ENCODE measurements at places on chromosomes 3 and 15.

GRCh38 chr3:65963787-65964677, 74.7 kb downstream of the MAGI1 start:
- H3K36me3 ChIP-seq: no peaks in the 10 kb centered on the region
- no peaks in the 10 kb centered on the region for H3K27me3 ChIP-seq
- H3K4me1 ChIP-seq: peaks cover 13% of the 10 kb centered on the region
- DNase-seq: no peak
- H3K27ac ChIP-seq: peak overlapping the region; percentile 26
- no peak overlapping the region for H3K4me3 ChIP-seq

DNA sequence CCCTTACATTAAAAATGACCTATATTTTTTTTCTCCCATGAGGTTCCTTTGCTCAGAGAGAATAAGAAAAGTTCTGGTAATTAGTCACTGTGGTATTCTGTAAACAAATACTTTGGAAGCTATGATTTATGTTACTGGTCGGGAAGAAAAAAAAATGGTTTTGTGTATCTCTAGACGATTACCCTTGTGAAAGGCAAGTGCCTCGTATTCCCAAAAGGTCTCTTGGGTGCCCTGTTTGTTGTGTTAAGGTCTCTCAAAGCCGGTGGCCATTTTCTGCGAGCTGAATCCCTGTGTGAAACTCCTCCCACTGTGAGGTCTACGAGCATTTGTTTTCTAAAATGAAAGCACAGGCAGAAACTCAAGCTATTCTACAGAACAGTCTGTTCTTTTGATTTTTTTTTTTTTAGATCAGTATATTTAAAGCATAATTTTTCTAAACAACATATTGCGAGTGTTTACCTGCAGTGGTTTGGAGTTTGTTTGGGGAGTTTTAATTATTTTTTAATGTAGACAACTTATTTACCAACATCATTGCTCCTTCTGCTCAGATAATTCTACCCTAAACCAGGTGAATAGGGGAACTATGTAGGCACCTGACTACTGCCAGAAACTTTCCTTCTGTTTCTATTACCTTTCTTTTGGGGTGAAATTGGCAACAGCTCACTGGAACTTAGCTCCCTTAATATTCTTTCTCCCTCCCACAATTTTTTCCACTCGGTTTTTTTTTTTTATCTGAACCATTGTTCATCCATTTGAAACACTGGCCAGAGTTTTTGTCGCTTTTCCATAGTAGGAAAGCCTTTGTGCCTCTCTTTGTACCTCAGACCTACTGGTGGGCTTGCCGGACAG, 44.0 kb downstream of the ZBTB38 start:
- peak overlapping the region; percentile 93 for H3K27ac ChIP-seq
- H3K4me1 ChIP-seq: peaks cover 48% of the 10 kb centered on the region
- H3K4me3 ChIP-seq: peak overlapping the region; percentile 36
- H3K27me3 ChIP-seq: no peaks in the 10 kb centered on the region
- peaks cover 6% of the 10 kb centered on the region for H3K36me3 ChIP-seq

- no peaks in the 10 kb centered on the region for H3K36me3 ChIP-seq
- H3K4me1 ChIP-seq: peaks cover 6% of the 10 kb centered on the region
- H3K27me3 ChIP-seq: no peaks in the 10 kb centered on the region
- peak overlapping the region; percentile 23 for H3K27ac ChIP-seq
- H3K4me3 ChIP-seq: peak overlapping the region; percentile 5
These were observed 102.5 kb upstream of the TJP1 start for GRCh38 chr15:29924750-29925149.

- no peak overlapping the region for H3K27ac ChIP-seq
- DNase-seq: no peak
- no peak overlapping the region for H3K4me3 ChIP-seq
- H3K4me1 ChIP-seq: no peaks in the 10 kb centered on the region
These were observed 39.9 kb downstream of the SCN5A start for GRCh38 chr3:38609386-38610111.

GRCh38 chr3:116038968-116039650, 406.2 kb downstream of the LSAMP start:
- no peaks in the 10 kb centered on the region for H3K4me1 ChIP-seq
- no peaks in the 10 kb centered on the region for H3K36me3 ChIP-seq
- no peak overlapping the region for H3K27ac ChIP-seq
- H3K4me3 ChIP-seq: no peak overlapping the region
- no peak for DNase-seq

DNA sequence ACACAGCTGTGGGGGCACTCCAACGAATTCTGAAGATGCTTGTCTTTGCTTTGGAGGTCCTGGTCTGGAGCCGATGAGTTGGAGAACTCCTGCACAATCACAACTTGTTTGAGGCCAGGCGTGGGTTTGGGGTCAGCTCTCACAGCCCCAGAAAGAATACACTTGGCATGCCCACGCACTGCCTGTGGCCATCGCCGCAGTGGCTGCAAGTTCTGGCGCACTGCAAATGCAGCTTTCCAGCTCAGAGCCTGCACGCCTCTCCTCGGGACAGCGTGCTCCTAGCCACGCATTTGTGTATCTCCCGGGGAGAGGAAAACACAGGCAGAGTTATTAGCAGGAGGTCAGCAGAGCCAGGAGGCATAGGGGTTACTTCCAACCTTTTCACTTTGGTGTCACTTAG, 282.7 kb downstream of the ADAMTS17 start:
- H3K27ac ChIP-seq: no peak overlapping the region
- no peak overlapping the region for H3K4me3 ChIP-seq
- H3K36me3 ChIP-seq: no peaks in the 10 kb centered on the region

GRCh38 chr15:78052001-78052401, 25.5 kb downstream of the TBC1D2B start:
- peaks cover 57% of the 10 kb centered on the region for H3K4me1 ChIP-seq
- no peaks in the 10 kb centered on the region for H3K36me3 ChIP-seq
- no peaks in the 10 kb centered on the region for H3K27me3 ChIP-seq
- peak overlapping the region; percentile 59 for H3K27ac ChIP-seq
- no peak for DNase-seq
- no peak overlapping the region for H3K4me3 ChIP-seq

- H3K4me3 ChIP-seq: no peak overlapping the region
- no peak overlapping the region for H3K27ac ChIP-seq
- no peaks in the 10 kb centered on the region for H3K27me3 ChIP-seq
- no peaks in the 10 kb centered on the region for H3K4me1 ChIP-seq
- no peaks in the 10 kb centered on the region for H3K36me3 ChIP-seq
These were observed 53.3 kb upstream of the CMSS1 start for GRCh38 chr3:99764377-99764776.

DNA sequence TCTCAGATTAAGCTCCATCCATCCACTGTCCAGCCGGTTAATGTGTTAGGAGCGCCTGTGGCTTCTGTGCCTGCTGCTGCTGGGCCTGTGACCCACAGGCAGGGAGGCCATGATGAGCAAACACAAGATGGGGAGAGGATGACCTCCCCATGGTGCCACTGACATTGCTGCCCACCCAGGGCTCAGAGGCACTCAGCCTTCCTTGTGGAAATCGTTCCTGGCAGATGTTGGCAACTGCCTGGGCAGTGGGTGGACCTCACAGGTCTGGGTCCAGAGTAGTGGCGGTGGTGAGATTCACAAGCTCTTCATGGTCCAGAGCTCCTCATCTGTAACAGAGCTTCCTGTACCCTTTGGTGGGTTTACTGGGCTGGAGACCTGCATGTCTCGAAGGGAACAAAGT, 38.6 kb downstream of the SCN5A start:
- no peak overlapping the region for H3K27ac ChIP-seq
- no peaks in the 10 kb centered on the region for H3K27me3 ChIP-seq
- H3K4me1 ChIP-seq: no peaks in the 10 kb centered on the region
- H3K36me3 ChIP-seq: no peaks in the 10 kb centered on the region

GRCh38 chr3:108662142-108662738, 72.7 kb downstream of the DZIP3 start:
- no peaks in the 10 kb centered on the region for H3K27me3 ChIP-seq
- no peaks in the 10 kb centered on the region for H3K36me3 ChIP-seq
- no peak overlapping the region for H3K4me3 ChIP-seq
- H3K27ac ChIP-seq: no peak overlapping the region
- DNase-seq: peak; percentile 44
- no peaks in the 10 kb centered on the region for H3K4me1 ChIP-seq

DNA sequence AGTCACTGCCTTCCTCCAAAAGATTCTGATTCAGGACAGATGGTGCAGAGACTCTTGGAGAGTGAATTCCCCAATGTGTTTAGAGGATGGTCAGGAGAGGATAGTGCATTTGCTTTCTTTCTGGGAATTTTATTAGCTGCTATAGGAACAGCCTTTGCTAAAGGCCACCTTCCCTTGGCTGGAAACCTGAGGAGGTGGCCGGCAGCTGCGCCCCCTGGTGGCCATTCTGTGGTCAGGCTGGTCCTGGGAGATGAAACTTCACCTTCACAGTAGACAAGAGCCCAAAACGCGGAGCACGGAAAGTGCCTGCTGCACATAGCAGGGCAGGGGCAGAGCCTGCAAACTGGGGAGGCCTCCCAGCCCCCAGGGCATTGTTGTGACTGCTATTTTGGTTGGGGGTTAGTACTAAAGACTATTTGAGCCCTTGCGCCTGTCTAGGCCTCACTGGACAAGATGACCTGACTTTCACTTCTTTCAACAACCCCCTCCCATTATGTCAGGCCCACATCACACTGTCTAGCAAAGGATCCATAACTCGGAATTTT, 34.3 kb downstream of the SEC22C start:
- no peaks in the 10 kb centered on the region for H3K36me3 ChIP-seq

DNA sequence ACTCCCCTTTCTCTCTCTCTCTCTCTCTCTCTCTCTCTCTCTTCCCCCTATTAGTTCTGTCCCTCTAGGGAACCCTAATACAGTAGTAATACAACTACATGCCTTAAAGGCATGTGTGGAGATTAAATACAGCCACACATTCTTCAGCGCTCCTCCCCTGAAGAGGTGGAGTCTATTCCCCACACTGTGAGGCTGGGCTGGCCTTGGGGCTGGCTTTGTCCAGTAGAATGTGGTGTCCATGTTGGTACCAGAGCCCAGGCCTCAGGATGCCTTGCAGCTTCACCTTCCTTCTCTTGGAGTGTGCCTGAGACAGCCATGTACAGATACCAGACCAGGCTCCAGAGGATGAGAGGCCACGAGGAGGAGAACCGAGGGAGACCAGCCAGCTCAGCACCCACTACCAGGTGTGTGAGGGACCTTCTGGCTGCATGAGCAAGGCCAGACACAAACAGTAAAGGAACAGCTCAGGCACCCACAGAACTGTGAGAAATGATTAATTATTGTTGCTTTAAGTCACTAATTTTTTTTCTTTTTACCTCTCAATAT, 10.7 kb downstream of the SLC6A20 start:
- no peak overlapping the region for H3K4me3 ChIP-seq
- DNase-seq: no peak
- H3K27me3 ChIP-seq: no peaks in the 10 kb centered on the region
- H3K27ac ChIP-seq: no peak overlapping the region
- H3K4me1 ChIP-seq: no peaks in the 10 kb centered on the region
- no peaks in the 10 kb centered on the region for H3K36me3 ChIP-seq

DNA sequence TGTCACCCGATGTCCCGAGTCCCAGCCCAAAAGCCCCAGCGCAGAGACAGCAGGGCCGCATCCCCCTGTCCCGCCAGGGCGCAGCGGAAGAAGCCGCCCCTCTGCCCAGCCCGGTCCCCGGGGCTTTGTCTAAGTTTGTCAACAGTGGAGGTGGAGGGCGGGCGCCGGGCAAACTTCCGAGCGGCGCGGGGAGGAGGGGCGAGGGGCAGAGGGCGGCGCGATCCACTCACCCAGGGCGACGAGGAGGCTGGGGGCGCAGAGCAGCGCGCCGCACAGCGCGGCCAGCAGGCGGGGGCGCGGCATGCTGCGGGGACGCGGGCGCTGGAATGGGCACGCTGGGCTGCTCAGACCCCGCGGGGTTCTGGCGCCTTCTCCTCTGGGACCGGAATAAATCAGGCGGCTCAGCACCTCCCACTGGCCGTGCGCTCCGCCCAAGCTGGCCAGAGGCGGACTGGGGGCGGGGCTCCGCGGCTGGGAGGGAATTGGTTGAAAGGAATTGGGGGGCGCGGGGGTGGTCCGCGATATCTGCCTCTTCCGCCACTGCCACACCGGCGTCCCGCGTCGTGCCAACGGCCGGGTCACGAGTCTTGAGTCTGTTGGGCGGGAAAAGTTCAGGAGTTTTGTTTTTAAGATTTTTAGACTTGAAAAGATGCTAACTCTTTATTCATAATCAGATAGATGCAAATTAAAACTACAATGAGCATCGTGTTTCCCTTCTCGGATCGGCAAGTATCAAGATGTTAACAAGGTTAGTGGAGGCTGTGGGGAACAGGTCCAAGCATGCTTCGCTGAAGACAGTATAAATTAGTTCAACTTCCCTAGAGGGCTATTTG, at the start of gene MFGE8:
Gene MFGE8, minus strand, starts transcription at position 363 of the 833 bp plus-strand sequence. Its CDS starts 60 bp downstream, at position 303.
- no peaks in the 10 kb centered on the region for H3K36me3 ChIP-seq
- peak within 1 kb of the TSS; percentile 73 for H3K4me3 ChIP-seq
- H3K27ac ChIP-seq: peak within 1 kb of the TSS; percentile 32
- H3K4me1 ChIP-seq: peaks cover 2% of the 10 kb centered on the region

DNA sequence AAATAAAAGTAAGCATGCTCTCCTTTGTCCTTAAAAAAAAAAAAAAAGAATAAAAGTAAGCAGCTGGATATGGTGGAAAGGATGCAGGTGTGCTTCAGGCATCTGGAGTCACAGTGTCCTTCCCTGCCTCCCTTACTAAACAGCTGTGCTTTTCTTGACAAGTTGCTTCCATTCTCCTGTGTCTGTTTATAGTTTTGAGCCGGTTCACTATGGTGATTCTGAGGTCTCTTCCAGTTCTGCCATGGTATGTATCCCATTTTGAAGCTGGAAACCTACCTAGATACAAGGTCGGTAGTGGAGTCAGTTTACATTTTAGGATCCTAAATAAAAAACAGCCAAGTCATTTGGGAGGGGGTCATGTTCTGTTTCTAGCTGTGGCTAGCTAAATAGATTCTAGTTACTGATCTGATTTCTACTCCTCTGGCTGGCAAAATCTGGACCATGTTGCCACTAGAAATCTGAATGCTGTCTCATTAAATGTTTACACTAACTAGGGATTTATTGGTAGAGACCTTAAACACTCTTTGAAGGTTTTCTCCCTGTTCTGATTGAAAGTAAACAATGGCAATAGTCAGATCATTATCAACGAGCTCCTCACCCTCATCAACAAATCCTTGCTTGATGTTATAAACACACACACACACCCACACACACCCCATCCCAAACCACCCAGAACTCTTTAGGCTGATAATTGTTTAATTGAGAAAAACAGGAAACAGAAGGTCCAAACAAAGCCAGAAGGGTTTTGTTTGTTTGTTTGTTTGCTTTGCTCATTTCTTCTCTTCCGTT, 7.9 kb downstream of the TNFSF10 start:
- peaks cover 14% of the 10 kb centered on the region for H3K36me3 ChIP-seq
- H3K27me3 ChIP-seq: no peaks in the 10 kb centered on the region
- peaks cover 12% of the 10 kb centered on the region for H3K4me1 ChIP-seq

DNA sequence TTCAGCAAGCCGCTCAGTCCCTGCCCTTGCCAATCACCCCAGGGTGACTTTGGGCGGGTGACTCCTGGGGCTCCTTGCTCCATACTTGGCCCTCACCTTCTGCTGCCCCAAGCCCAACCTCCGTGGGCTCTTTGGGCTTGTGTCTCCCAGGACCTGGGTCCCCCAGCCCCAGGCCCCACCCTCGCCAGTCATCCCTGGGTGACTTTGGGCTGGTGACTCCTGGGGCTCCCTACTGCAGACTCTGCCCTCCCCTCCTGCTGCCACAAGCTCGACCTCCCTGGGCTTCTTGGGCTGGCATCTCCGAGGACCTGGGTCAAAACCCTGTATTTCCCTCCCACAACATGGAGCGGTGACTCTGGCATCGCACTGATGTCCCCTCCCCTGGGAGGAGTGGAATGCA, 151.5 kb downstream of the GOLGA6L4 start:
- peak; percentile 7 for DNase-seq
- no peak overlapping the region for H3K4me3 ChIP-seq
- no peaks in the 10 kb centered on the region for H3K4me1 ChIP-seq
- H3K36me3 ChIP-seq: no peaks in the 10 kb centered on the region
- H3K27me3 ChIP-seq: no peaks in the 10 kb centered on the region

GRCh38 chr3:182388506-182388905, 404.8 kb upstream of the ATP11B start:
- no peaks in the 10 kb centered on the region for H3K27me3 ChIP-seq
- DNase-seq: no peak
- no peak overlapping the region for H3K4me3 ChIP-seq
- H3K36me3 ChIP-seq: no peaks in the 10 kb centered on the region
- no peaks in the 10 kb centered on the region for H3K4me1 ChIP-seq
- H3K27ac ChIP-seq: no peak overlapping the region

Measured in kidney (tissue), 22 donors.